ENCODE measurements at places on chromosomes 1 and 21.

GRCh38 chr1:38563942-38564735, 295.4 kb downstream of the RRAGC start:
- DNase-seq, result no peak

- DNase-seq, result no peak
These were observed 2.1 kb downstream of the PLA2G2E start for GRCh38 chr1:19921310-19921709.

DNA sequence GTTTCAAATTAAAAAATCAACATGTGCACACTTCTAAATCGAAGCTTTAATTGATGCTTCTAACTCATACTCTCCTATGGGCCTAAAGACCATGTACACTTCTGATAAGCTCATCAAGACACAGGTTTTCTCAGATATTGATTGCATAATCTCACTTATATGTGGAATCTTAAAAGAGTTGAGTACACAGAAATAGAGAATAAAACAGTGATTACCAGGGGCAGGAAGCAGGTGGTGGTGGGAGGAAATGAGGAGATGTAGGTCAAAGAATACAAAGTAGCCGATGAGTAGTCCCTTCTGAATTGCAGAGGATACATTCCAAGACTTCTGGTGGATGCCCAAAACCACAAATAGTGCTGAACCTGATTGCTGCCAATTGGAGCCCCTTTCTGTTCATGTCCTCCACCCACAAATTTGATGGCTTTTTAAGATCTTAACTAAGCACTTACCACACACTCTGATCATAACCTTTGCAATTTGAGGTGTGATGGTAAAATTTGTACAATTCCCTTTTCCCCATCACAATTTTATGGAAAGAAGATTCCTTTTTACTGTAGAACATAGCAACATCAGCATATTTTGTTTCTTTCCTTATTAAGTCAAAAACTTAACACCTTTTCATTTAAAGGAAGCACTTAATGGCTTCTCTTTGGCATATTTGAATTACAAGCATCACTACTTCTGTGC, 3.3 kb upstream of the CD1B start:
- DNase-seq, result no peak

GRCh38 chr1:21524686-21525339, 15.6 kb downstream of the ALPL start:
- peak; percentile 28 for DNase-seq

DNA sequence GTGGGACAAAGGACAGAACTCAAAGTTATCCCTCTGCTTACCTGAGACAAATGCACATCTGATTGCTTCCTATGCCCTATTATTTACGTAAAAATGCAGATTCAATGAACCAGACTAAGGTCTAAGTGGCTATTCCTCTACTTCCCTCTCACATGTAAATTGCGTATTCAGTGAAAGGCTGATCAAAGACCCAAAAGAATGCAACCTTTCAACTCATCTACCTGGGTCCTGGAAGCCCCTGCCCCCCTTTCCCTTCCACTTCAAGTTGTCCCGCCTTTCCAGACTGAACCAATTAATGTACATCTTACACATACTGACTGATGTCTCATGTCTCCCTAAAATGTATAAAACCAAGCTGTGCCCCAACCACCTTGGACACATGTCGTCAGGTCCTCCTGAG, 14.6 kb downstream of the SSX2IP start:
- no peak for DNase-seq

DNA sequence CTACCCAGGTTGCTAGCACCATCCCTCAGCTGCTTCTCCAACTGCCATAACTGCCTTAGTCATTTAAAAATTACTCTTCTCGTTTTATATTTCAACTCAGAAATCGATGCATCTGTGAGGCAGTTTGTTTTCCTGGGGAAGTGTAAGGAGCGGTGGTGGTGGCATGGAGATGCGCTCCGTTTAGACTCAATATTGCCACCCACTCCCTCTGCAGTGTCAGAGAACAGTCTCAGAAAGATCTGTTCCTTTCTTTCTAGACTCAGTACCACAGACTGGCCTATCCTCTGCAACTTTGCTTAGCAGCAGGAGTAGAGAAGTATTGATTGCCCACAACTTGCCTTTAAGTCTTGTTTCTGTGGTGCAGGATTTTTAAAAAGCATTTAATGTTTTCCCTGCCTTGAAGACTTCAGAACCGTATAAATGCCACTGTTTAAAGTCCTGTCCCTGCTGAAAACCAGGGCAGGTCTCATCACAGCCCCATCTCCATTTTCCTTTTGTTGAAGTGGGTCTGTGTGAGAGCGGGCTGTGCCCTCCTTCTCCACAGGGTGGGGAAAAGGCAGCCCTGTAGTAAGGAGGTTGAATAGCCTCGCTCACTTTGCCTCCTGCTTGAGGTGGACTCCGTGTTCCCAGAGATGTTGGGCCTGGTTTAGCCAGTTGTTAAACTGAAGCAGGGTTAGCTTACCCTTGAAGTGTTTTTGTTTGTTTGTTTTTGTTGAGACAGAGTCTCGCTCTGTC, 105.2 kb downstream of the NFIA start:
- peak; percentile 24 for DNase-seq

DNA sequence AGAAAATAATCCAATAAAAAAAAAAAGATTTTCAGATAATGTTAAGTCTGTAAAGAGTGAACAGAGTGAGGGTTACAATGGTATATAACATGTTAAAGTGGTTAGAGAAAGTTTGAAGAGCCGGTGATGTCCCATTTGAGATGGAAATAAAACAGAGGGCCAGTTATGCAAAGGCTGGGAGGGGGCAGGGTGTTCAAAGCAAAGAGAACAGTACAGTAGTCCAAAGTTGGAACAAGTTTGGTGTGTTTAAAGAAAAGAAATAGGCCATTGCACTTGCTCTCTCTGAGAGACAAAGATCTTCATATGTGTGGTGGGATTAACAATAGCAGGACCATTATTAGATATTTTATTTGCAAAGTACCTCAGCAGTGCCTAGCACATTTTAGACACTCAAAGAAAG, 179.5 kb upstream of the PKN2 start:
- no peak for DNase-seq

- DNase-seq, result no peak
These were observed 13.0 kb upstream of the TTC22 start for GRCh38 chr1:54814126-54814498.

DNA sequence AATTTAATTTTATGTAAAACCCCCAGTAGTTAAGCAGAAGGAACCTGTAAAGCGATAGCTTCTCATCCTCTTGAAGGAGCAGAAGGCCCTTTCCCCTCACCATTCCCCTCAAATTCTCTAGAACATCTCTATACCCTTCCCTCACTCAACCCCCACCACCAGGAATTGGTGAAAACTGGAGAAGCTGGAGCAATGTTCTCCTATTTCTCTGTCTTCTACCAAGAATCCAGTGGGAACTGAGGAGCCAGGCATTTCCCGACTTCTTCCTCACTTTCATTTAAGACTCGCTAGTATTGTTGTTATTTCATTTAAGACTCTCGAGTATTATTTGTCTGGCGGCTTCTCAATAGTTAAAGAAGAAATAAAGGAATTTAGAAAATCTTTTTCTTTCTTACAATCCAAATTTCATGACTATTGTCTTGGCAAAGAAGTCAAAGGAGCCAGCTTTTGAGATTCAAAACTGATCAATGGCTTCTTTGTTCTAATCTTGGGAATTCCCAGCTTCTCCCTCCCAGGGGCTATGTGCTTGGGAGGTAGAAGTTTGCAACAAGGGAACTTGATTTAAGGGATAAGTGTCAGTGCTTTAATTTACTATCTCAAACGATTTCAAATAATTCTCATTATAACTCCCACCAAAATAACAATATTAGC, 253.3 kb upstream of the ADGRL2 start:
- DNase-seq, result no peak

GRCh38 chr1:113012149-113012548, 56.2 kb upstream of the SLC16A1 start:
- DNase-seq, result no peak

DNA sequence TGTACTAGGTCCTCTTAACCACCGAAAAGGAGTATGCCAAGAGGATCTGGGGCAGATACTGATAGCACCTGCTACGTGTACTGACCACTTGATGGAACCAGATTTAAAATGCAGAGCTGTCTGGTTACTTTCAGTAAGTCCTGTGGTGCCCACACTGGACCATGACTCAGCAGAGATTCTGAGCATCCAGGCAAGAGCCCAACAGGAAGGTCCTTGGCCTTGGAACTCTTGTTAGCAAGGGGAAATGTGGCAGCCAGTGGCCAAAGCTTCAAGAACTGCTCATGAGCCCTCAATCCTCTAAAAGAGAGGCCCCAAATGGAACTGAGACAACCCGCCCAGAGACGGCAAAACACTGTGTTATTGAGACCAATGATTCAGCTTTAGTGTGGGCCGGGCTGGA, 4.2 kb upstream of the GJB5 start:
- DNase-seq, result no peak

DNA sequence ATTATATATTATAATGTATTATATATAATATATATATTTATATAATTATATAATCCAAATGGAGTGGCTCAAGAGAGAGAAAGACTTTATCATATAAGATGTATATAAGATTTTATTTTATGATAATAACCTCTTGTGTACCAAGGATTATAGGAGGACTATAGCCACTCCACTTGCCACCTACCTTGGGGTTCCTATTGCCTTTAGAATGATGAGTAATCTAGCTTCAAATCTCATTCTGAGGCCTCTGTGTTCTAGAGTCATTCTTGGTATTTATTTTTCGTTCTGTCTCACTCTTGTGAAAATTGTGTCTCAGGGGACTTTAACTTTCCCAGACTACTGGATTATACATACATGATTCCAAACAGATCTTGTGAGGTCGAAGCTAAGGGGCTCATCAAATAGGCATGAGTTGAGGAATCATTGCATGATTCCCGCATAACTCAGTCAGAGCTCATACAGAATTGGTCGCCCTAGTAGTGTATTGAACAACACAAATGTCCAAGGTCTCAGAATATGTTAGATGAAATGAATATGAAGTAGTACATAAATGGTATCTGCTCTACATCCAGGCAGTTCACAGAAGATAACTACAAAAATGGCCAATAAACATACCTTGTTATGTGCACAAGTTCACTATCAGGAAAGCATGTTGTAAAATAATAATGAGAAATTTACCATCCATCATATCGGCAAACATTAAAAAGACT, 159.5 kb upstream of the RNPC3 start:
- no peak for DNase-seq

- no peak for DNase-seq
These were observed 71.9 kb upstream of the KLHDC7A start for GRCh38 chr1:18408656-18409370.

DNA sequence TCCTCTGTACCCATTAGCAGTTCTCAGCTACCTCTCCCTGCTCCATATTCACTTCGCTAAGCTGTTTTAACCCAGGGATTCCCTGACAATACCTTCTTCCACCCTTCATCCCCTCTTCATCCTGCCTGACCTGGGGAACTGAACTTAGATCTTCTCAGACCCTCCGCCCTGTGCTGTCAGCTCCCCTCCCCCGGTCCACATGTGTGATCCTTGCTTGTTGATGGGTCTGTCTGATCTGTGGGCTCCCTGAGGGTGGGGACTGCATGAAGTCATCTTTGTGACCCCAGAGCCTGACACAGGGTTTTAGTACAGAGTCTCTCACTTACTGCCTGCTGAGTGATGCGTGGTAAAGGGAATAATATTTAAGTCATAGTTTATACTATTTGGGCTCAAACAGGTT, 11.8 kb downstream of the CHAF1B start:
- DNase-seq, result no peak

GRCh38 chr1:185795181-185795580, 61.0 kb downstream of the HMCN1 start:
- no peak for DNase-seq

GRCh38 chr1:73914951-73915350, 283.0 kb downstream of the LRRIQ3 start:
- DNase-seq, result no peak

GRCh38 chr1:12475530-12475934, 142.5 kb downstream of the DHRS3 start:
- DNase-seq, result no peak

DNA sequence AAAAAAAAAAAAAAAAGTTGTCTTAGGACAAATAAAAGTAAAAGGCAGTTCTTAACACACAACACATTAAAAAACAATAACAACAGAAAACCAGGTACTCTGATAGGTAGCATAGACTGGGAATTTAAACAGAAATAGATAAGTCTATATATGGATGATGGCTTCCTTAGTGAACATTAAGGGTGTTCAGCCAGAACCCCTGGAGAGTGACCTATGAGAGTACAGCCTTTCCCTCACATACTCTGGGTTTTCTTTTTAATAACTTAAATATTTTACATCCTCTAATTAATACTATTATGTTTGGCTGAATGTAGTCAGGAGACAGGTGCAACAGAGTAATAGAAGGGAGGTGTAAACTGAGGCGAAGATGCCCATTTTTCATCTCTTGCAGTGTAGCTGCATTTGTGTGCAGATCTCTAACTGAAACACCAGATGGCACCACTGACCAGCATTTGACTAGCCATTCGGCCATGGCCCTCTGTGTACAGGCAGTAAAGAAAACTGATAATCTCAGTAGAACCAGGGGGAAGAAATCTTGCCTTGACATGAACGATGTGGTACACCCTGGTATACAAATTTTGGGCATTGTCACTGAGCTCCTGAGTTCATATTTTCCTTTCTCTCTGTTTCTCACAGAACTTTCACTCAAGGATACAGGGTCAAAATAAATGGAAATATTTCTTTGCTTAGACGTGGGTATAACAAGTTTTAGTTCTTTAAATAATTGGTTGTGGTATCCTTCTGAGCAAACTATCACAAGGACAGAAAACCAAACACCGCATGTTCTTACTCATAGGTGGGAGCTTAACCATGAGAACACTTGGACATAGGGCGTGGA, 7.6 kb downstream of the TTF2 start:
- DNase-seq, result no peak

- no peak for DNase-seq
These were observed 2.6 kb downstream of the BARHL2 start for GRCh38 chr1:90714521-90714951.

GRCh38 chr1:70083519-70083918, 121.9 kb downstream of the LRRC40 start:
- DNase-seq, result no peak

DNA sequence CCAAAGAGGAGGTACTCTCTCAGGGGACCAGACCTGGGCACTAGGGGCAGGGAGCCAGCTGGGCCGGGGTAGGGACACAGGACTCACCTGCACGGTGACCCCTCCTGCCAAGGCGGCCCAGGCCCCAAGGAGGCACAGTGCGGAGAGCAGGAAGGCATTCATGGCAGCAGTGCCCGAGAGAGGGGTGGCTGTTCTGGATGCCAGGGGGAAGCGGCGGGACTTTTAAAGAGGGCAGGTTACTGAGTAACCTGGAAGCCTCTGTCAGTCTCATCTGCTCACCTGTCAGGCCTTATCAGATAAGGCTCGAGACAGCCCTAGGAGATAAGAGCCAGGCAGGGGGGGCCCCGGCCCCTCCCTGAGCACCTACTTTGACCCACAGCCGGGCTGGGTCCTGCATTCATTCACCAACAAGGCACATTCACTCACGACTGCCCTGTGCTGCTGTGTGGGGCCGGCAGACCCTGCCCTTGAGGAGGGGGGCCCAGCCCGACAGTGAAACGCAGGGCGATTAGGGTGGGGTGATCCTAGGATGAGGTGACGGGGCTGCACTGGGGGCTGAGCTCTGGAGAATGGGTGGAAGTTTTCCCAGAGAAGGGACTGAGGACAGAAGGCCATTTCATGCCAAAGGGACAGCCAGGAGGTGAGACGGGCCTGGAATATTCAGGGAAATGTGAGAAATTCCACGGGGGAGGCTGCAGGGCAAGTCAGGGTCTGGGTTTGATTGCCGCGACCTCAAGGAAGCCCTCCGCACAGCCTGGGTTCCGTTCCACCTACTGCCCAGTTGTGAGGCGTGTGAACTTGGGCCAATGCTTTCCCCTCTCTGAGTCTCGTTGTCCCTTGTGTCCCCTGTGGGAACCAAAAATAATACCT, at the start of gene GUCA2A:
Gene GUCA2A (minus strand): TSS at position 195 of the 870 bp plus-strand sequence. CDS start 33 bp downstream, at position 162.
- no peak for DNase-seq
